ENCODE measurements at places on chromosomes 5 and 9.
A peak's percentile ranks its signal among the peaks of the same experiment; 100 is the strongest.

DNA sequence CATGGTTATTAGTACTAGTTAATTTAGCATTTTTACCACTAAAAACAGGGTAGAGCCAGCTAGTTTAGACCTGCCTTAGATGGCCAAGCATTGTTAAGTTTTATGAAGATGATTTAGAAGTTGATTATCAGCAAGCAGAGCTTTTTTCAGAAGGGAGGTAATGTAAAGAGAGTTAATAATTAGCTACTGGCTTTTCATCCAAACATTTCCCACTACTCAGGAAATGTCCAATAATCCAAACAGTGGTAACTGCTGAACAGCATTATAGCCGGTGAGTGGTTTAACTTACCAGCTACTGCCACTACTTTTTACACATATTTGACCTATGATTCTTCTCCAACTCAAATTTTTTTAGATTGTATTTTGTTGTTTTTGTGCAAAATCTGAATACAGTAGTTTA lies 1.7 kb downstream of the ITGA1 start:
- DNase-seq, result no peak

- DNase-seq, result peak; percentile 35
Measured at GRCh38 chr9:127214421-127215267, 49.9 kb upstream of the GARNL3 start.

DNA sequence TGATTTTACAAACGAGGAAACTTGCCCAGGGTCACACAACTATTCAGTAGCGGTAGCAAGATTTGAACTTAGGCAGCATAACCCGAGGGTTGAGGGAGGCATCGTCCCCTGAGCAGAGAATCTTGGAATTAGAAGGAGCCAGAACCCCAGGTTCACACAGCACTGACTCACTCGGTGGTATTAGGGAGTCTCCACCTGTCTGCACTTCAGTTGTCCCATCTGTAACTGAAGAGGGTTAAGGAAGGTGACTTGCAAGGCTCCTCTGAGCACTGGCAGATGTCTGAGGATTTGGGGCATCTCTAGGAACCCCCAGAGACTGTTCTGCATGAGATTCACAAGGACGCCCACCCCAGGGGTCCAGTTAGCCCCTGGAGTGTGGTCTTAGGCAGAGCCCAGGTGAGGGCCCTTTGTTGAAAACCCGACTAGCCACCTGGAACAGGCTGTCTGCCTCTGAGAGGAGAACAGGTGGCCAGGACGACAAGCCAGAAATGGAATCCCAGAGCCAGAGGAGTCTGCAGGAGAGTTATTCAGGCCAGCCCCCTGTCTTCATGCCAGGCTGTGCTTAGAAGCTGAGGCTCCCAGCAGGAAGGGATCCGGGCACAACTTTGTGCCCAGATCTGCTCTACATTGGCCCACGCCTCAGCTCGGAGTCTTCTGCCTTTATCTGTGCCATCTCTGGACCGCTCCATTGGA lies 50.0 kb upstream of the ORM1 start:
- DNase-seq, result no peak

GRCh38 chr9:137439158-137439714 lies 1.9 kb downstream of the ENTPD8 start:
- DNase-seq, result no peak

DNA sequence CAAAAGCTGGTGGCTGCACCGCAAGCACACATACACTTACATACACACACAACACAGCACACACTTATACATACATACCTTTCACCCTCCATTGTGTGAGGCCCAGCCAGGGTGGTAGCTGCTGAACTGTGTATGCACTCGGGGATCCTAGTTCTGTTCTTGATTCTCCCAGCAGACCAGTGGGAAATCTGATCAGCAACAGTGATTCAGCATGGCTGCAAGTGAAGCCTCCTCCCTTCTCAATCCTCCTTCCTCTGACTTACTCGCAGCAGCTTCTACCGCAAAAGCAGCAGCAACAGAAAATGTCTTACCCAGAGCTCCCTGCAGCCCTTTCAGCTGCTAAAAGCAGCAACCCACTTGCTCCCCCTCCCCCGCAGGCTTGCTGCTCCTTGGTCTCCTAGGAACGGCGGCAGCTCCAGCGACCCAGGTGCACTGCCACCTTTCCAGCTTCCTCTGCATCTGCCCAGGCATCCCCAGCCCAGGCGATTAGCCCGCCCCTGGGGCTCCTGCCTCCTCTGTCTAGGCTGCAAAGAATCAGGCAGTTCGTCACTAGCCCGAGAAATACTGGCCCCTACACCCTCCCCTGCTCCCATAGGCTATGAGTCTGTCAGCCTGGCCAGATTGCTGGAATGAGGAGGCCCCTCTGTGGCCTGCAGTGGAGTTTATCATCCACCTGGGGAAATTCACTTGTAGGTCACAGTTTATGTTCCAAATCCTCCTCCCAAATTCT lies at the start of gene KLHL3:
TSS of gene KLHL3 (minus strand) at position 535 of the 730 bp plus-strand sequence. CDS start at position 92, 443 bp downstream.
- DNase-seq, result peak; percentile 27

GRCh38 chr9:86285261-86285660 lies 2.9 kb upstream of the ISCA1 start:
- peak; percentile 84 for DNase-seq

- peak; percentile 30 for DNase-seq
Measured at GRCh38 chr5:142611154-142611553, 74.7 kb downstream of the FGF1 start.

GRCh38 chr9:121744002-121744686 lies 92.7 kb downstream of the DAB2IP start:
- no peak for DNase-seq

- no peak for DNase-seq
Measured at GRCh38 chr5:24389968-24390367, 254.8 kb downstream of the CDH10 start.

DNA sequence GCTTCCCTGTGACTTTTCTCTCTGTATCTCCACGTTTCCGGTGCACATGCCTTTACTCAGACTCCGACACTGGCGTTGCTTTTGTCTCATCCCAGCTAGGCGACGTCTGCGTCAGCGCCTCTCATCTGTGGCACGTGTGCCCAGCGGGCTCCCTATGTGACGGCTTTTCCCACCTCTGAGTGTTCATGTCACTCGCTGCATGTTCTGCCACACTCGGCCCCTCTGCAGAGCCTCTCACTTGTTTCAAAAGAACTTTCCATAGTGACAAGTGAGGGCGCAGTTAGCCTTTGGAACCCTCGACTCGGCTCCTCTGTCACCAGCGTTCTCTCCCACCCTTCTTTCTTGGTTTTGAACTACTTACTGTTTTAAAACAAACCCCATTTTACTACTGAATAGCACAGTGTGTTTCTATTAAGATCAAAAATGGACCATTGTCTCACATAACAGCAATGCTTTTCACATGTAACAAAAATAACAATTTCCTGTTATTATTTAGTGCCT lies 113.4 kb upstream of the CACNA1B start:
- no peak for DNase-seq

DNA sequence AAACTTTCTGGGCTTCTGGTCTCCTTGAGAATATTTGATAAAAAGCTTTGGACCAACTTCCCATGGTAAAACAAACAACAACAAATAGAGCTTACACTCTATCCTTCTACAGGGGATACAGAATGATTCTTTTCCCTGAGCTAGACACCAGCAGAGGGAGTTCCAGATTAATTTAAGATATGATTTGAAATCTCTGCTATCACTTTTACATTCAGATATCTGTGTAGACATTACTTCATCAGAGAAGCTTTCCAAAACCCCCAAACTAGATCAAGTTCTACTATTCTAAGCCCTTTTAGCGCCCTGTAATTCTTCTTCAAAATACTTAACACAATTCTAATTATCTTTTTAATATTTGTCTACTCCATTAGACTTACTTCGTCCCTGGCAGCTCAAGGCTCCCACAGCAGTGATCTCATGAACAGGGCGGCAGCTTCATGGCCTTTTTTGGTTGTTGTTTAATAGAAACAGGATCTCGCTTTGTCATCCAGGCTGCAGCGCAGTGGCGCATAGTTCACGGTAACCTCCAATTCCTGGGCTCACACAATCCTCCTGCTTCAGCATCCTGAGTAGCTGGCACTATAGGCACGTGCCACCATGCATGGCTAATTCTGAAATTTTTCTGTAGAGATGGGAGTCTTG lies 955 bp upstream of the GALNT12 start:
- peak; percentile 72 for DNase-seq

DNA sequence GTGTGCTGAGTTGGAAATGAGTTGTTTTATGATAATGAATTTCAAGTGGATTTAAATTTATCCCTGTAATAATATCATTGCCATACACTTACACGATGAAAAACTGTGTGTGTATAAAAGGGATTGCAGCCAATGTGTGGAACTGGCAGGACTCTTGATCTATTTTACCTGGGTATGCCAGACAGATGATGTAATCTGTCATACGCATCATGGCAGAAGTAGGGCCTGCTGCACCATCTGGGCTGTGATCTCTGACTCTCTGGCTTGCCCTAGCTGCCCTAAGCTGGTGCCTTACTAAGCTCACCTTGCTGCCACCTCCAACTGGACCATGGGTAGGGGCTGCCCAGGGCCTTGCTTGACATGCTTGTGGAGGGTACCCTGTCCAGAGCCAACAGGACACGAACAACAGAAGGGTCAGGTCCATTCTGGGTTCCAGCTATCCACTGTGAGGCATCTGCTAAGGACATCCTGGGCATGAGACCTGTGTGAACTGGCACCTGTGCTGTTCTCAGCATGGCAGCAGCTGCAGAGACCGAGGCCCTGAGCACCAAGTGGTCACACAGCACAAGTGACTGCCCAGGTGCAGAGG lies 184.2 kb downstream of the FSTL4 start:
- DNase-seq, result no peak

- no peak for DNase-seq
Measured at GRCh38 chr5:45205403-45205961, 396.7 kb downstream of the MRPS30 start.

DNA sequence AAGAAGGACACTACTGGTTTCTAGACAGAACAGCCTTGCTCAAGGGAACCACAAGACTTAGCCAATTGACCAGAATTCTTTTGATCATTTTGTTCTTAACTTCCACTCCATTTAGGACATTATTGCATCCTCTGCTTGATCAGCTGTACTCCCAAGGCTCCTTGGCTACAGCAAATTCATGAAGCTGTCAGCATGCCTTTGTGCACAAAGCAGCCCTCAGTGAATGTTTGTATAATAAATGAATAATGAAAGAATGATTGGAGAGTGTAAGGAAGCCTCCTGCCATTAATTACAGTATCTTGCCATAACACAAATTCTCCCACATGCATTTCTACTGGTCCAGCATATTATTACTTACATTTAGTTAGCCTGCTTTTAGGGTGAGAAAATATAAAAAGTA lies 449.6 kb downstream of the SLCO4C1 start:
- DNase-seq, result no peak

DNA sequence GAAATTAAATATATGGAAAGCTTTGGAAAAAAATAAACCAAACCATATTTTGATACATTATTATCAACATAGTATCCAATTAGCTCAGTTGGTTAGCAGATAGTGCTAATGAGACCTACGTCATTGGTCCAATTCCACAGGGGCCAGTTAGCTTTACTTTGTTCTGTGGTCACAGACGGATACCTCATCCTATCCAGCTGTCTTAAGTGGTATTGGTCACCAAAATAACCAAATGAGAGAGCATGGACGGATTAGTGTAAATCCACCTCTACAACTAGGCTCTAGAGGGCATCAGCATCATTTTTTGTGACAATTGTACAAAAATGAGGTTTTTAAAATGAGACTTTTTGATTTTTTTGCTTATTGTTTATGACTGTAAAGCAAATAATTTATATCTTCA lies 364.2 kb downstream of the KIAA0825 start:
- DNase-seq, result no peak

GRCh38 chr5:151937851-151938250 lies 13.2 kb upstream of the GLRA1 start:
- no peak for DNase-seq

DNA sequence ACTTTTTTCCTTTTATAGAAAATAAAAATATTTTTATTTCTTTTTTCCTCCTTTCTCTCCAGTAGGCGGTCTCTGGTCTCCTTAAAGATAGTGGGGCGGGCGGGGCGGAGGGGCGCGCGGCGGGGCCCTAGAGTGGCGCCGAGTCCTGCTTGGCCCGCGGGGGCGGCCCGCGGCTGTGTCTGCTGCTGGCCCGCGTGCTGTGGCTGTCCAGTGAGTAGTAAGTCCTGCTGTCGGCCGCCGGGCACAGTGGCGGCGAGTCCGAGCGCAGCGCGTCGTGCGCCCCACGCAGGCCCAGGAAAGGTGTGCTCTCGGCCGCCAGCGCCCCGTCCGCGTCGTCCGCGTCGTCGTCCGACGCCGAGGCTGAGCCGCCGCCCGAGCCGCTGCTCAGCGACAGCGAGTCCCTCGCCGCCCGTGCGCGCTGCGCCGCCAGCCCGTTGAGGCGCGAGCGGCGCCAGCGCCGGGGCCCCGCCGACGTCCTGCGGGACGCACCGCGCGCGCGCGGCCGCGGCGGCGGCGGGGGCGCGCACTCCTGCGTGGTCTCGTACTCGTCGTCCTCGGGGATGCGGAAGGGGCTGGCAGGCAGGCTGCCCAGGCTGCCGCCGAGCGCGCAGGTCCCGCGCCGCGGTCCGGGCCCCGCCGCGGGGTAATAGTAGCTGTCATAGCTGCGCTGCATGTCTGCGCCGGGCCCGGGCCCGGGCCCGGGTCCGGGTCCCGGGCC lies 52.3 kb downstream of the PSD2 start:
- peak; percentile 51 for DNase-seq

- peak; percentile 47 for DNase-seq
Measured at GRCh38 chr5:34583167-34583566, 73.0 kb upstream of the RAI14 start.

DNA sequence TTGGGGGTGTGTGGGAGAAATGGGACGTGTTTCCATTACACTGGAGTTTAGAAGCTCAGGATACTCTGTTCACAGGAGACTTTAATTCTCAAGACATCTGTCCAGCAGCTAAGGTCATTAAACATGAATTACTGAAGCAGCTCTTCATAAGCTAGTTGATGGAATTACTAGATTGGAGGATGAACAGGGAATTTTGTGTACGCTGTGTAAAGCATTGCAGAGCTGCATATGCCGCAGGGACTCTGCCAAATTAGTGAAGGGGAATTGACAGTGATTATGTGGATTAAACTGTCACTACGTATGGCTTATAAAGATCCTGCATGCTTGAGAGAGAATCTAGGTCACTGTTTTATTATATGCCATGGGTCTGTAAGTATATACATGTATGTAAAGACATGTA lies 177.5 kb upstream of the TBC1D2 start:
- no peak for DNase-seq

- peak; percentile 75 for DNase-seq
Measured at GRCh38 chr9:221989-222776, 7.5 kb downstream of the DOCK8 start.

DNA sequence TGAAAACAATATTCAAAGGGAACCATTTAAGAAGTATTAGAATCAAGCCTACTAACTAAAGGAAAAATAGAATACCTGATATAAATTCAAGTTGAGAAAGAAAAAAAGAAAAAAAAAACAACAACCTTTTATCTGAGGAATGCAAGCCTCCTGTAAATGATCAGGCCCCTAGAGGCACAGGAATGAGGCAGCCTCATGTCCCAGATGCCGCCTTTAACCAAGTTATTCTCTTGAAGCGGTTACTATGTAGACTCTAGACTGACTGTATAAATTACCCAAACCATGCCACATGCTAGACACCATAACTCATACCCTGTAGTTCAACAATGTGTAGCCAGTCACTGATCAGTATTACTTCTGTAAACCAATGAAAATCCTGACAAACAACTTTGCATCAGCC lies 929.6 kb downstream of the TAF11L14 start:
- no peak for DNase-seq

GRCh38 chr5:61619289-61619688 lies 287.2 kb downstream of the ZSWIM6 start:
- no peak for DNase-seq

Data from inflammatory macrophage treated with lipopolysaccharide for 4 hours (primary cell).